CD8-positive, alpha-beta memory T cell (primary cell): ENCODE measurements at places on chromosomes 5 and 9.

DNA sequence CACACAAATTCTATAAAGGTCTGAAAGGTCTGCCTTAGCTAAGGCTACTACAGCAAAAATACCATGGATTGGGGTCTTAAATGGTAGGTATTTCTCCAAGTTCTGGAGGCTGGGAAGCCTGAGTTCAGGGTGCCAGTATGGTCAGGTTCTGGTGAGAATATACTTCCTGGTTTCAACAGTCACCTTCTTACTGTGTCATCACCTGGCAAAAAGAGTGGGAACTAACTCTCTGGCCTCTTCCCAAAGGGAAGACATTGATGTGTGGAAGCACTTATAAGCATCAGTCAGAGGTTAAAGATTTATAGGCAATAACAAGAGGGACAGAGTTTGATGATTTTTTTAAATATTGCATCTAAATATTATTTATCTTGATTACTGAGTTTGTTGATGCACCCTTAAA, 53.0 kb downstream of the ZNF622 start:
- no peak for DNase-seq

DNA sequence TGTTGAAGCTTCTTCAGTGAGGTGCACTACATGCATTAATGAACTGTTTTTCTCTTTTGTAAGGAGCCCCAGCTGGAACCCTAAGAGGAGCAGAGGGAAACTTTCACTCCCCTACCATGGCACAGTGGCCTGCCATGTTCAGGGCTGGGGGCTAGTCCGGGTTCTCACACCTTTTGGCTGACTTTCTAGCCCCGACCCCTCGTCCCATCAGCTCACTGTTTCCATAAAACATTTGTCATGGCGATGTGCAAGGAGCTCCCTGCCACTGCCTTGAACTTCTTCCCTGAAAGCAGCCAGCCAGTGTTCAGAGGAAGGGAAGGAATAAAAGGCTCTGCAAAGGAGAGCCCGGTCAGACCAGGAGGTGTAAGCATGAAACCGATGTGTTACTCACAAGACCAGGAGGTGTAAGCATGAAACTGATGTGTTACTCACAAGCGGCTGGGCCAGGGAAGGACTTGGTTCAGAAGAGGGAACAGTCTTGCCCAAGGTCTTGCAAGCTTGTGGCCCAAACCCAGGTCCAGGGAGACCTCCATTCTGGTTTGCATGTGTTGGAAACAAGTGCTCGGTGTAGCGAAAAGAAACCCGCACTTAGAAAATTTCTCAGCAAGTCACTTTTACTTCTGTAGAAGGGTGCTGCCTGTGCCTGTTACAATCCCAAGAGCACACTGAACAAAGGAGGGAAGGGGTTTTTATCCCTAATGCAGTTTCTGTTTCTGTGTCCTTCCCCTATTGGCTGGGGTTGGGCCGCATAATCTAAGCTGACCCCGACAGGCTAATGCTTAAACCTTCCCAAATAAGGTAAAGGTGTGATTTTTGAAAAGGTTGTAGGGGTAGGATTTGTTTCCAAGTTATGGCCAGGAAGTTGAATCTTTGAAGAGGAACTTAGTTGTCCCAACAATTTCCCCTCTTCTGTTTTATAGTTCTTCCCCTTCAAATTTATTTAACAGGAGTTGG, 3.4 kb upstream of the ABO start:
- no peak for DNase-seq

DNA sequence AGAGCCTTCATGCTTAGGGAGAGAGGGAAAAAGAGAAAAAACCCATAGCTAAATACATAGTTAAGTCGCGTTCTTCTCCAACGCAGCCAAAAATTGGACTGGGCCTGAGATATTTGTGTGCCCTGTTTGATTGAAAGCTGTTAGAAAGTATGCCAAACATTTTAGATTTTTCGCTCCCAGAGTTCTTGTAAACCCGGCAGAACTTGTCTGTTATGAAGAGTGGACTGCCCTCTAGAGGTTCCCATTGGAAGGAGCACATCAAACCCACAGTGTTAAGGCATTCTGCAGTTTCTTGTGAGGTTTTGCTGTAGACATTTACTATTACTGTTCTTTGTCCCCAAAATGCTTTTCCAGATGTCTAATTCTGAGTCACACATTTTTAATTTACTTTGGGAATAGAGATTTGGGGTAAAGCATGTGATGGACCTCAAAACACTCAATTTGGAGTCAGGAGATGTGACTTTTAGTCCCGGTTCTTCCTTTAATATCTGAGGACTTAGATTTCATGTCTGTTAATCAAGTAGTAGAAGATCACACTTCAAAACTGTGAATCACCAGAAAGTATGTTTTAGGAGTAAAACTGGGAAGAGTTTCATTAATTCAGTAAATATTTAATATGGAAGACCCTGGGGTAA, 96.6 kb downstream of the PCSK1 start:
- DNase-seq: peak; percentile 56

DNA sequence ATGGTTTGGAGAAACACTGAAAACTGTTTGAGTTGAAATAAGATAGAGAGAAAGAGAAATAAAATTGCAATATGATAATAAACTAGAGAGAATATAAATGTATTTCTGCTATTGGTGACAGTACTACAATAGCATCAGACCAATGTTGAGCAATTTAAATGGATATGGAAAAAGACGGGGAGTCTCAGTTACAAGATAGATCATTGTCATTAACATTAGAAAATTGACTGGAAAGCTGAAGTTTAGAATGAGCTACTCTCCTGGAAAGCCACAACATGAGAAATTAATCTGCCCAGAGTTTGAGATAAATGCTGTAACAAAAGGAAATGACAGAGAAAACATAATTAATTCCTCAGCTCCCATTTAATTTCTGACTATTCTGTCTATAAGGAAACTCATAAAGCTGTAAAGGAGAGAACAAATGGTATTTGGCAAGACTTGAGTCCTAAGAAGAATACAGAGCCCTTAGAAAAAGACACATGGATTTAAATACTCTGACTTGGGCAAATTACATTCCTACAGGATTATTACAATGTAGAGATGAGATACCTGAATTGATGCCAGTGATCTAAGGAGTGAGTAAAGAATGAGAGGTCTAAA, 624.5 kb upstream of the CHD1 start:
- DNase-seq: no peak

DNA sequence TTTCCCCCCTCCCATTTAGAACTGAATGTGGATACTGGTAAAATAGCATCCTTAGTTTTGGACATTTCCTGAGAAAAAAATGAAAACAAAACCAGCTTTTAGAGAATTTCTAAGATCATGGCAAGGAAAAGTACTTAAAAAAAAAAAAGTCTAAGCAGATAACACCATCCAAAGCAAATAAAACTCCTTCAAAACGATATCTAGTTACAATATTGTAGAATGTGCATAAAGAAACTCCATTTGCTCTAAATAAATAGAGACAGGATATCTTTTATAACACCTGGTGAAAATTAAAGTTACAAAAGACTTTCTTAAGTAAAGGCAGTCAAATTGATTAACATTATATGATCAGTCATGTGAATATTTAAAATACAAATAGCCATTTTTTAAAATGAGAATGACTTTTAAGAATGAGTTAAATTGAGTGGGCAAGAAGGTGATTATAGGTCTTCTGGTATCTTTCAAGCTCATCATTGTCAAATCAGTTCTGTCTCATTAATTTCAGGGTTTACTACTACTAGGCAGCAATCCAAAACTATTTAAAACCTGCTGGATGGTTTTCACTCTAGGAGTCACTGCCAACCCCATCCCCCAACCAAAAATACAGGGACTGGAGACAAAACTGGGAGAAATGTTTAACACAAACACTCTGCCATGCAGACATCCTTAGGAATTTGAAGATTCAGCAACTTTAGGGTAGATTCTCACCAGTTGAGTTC, 382.6 kb downstream of the ADGRV1 start:
- no peak for DNase-seq

DNA sequence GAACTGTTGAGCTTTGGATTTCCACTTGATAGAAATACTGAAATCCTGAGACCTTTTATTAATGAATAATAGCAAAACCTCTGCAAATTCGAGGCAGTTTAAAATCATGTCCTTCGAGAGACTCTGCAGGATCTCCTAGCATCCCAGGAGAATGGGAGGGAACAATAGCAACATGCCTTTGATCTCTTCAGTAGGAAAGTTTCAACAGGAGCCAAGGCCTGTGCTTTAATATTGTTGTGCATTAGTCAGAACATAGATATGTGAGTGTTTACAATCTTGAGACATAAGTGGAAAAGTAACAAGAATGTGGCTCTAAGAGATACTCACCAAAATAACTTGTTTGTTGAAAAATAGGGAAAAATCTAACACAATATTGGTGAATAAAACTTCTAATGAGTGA, 83.3 kb upstream of the LHFPL2 start:
- no peak for DNase-seq

DNA sequence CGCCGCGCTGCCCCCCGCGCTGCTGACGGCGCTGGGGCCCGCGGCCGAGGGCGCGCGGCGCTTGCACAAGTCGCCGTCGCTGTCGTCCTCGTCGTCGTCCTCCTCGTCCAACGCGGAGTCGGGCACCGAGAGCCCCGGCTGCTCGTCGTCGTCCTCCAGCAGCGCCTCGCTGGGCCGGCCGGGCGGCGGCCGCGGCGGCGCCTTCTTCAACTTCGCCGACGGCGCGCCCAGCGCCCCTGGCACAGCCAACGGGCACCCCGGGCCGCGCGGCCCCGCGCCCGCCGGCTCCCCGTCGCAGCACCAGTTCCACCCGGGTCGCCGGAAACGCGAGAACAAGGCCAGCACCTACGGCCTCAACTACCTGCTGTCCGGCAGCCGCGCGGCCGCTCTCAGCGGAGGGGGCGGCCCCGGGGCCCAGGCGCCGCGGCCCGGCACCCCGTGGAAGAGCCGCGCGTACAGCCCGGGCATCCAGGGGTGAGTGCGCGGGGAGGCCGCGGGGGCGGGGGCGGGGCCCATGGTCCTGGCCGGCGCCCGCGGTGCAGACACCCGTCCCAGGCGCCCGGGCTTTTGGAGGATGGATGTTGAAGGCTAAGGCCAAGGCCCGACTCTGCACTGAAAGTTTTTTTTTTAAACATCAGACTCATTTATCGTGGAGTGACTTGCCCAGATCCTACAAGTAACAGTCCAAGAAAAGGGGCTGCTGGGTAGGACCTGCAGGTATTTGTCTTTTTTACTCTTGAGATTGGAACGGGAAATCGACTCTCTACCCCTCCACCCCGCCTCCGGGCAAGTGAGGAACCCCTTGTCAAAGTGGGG, 1.2 kb downstream of the TENT4A start:
- peak; percentile 10 for DNase-seq

- DNase-seq: no peak
Observed at GRCh38 chr5:170861917-170862766, at the start of gene RANBP17. TSS of gene RANBP17 (plus strand) at chr5:170862018.

DNA sequence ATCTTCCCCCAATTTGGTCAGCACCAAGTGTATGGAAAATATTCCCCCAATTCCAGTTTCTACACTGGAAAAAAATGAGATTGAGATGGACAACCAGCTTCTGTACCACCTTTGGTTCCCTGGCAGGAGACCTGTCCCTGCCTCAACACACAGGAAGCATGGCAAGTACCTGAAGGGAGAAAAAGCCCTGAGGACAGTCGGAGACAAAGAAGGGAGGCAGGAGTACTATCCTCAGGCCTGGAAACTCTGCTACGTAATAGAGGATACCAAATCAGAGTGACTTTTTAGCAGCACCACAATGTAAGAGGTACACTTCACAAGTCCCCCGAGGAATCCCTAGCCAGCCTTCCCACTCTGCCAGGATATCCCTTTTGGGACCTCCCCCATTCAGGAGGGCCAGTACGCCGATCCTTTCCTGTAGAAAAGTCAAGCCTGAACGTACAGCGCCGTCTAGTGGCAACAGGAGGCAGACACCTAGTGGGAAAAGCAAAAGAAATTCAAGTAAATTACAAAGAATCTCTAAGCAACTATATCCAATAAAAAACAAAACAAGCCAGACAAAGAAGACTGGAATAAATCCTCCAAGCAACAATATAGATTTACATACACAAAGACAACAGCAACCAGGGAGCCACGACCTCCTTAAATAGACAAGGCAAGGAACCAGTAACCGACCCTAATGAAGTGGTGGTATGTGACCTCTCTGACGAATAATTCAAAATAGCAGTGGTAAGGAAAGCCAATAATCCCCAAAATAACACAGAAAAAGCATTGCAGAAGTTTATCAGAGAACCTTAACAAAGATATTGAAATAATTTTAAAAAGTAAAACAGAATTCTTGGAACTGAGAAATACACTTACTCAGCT, 63.3 kb upstream of the SLCO6A1 start:
- no peak for DNase-seq

GRCh38 chr5:1564824-1565736, 41.3 kb upstream of the LPCAT1 start:
- no peak for DNase-seq

DNA sequence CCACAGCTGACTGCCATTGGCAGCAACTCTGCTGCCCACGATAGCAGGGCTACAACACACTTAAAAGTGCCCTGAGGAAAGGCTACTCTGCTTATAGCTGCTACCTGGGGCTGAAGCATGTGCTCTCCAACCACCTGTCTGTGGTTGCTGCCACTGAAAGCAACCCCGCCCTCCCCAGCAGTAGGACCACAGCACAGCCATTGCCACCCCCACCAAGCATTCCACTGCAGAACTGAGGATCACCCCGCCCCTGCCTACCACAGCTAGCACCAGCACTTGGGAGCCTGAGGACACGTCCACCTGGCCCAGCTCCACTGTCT, 85.8 kb downstream of the LPAR1 start:
- no peak for DNase-seq

DNA sequence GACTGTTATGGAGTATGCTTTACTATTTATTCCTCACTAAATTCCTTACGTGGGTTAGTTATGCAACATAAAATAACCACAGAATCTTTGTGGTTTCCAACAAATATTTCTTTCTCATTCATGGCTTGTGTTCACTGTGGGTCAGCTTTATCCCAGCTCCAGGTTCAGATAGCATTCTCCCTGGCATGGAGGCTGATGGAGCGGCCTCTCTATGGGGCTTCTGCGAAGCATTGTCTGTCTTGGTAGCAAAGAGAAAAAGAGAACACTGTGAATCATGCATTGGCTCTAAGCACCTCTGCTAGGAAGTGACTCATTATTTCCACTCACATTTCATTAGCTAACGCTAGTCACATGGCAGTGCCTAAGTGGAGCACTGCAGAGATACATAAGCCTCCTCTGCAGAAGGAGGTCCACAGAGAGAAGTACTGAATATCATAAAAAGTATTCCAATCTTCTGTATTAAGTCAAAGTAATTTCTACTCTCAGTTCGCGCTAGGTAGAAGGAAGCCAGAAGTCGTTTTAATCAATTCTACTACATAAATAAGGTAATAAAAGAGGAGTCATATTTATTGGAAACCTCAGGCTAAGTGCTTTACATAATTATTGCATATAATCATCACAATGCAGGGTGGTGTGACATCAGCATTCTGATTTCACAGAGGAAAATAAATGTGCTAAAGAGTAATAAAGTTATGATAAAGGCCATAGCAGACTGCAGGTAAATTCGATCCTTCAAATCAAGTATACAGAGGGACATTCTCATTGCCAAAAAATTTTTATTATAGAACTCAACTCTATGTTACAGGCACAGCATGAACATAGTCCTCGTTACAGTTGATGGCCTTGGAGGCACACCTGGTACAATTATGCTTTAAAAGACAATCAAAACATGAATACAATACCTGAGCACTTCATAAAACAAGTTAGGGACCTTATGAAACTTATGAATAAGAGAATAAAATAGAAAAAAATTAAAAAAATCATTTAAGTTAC, 531.1 kb downstream of the CETN3 start:
- DNase-seq: no peak
